ENCODE measurements at places on chromosomes 16 and 17.

DNA sequence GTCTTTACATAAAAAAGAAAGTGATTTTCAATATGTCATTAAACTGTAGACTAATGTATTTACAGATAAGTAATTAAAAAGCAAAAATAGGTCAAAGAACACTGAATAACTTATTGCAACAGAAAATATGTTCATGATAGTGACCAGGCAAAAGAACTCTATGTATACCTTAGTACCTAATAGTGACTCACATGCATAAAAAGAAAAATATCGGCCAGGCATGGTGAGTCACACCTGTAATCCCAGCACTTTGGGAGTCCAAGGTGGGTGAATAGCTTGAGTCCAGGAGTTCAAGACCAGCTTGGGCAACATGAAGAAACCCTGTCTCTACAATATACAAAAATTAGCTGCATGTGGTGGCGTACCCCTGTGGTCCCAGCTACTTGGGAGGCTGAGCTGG, 33.0 kb upstream of the TOM1L1 start:
- DNase-seq, result no peak

DNA sequence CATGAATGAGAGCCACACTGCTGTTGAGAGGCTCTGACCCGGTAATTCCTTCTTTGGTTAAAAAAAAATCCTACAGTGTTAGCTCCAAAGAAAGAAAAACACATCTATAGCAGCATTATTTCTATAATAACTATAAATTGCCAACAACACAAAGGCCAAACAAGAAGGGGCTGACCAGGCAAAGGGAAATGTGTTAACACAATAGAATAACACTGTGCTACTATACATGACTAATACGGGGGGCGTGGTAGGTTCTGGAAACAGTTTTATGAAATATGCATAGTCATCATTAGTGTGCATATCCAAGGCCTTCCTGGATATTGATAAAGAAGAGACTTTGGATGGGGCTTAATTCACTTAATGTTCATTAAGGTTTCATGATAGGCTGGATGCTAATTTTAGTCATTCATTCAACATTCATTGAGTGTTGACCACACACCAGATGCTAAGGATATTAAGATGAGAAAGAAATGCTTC, 50.0 kb upstream of the CCL1 start:
- no peak for DNase-seq

- DNase-seq, result no peak
Observed at GRCh38 chr17:42618442-42619150, 9.1 kb downstream of the TUBG1 start.

- no peak for DNase-seq
Observed at GRCh38 chr16:15775209-15775608, 81.6 kb downstream of the MYH11 start.

DNA sequence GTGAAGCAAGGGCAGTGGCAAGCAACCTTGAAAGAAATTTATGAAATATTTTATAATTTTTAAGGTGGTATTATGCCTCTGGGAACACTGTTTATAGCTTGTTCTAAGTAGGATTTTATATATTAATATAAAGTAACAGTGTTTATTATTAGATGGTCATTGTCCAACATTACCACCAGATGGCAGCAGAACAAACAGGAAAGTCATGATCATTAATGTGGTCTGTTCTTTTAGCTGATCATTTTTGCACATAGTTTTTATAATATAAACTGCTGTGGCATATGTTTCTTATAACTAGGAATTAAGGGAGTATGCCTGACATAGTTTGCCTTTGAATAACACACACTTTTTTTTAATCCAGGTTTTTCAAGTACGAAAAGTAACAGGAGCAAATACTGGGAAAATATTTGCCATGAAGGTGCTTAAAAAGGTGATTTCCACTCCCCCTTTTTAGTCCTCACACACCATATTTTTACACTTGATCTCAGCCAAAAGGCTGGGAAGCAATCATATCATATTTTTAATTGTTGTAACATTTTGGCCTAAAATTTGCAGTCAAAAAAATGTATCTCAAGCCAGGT, 21.4 kb downstream of the RPS6KB1 start:
- no peak for DNase-seq
